ENCODE measurements at places on chromosomes 7 and 10. TPM values are rescaled to one million over a fixed set of nuclear protein-coding genes. Genes with fewer than 3 reads are reported as not detected.

Gene ETV1
- total RNA-seq, result 9.2 TPM

Gene INHBA
- total RNA-seq, result 73.0 TPM

Gene PTPN20
- 1.1 TPM for total RNA-seq

Gene CLDN12
- total RNA-seq, result 37.4 TPM

Gene PTPRZ1
- 2.0 TPM for total RNA-seq

Gene NAT16
- not detected for total RNA-seq

Gene PIP4K2A
- total RNA-seq, result 64.6 TPM

Gene SEMA3E
- 2.2 TPM for total RNA-seq

Gene FRAT1
- total RNA-seq, result 4.2 TPM

Gene ACHE
- 2.8 TPM for total RNA-seq
